Retinal pigment epithelial cell (primary cell): ENCODE measurements at places on chromosomes 2 and 18.

GRCh38 chr2:156852210-156852609, 405.3 kb upstream of the GALNT5 start:
- no peak for DNase-seq

DNA sequence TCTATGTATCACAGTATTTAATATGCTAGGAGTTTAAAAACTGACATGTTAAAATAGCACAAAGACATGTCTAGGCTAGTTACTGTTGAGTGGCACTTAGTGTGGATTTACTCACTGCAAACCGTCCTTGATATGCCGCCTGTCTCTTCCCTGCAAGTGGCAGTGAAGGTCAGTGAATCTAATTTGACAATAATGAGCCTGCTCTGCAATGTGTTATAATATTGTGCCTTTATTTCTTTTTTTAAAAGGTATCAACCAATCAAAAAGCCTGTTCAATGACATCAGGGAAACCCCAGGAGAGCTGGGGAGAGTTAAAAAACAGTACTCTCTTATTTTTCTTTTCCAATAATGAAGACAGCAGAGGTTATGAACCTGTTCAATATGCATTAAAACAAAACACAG, 384.1 kb downstream of the ERBB4 start:
- DNase-seq, result no peak

DNA sequence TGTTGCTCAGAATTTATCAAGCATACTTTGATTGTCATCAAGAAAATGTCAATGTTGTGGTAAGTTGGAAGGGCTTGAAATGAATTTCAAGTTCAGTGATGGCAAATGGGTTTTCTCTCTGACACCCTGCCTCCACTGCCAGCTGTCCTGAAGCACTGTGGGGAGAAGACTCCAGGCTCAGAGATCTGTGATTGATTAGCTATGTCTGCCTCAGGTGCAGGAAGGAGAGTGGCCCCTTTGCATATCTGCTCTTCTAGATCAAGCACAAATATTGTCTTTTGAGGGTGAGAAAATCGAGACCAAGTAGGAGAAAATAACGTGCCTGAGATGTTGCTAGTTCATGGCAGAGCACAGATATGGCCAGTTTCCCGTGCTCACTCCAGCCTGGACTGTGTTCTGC, 178.8 kb upstream of the GLI2 start:
- no peak for DNase-seq

- no peak for DNase-seq
Measured at GRCh38 chr2:158823486-158824237, 28.5 kb downstream of the DAPL1 start.

DNA sequence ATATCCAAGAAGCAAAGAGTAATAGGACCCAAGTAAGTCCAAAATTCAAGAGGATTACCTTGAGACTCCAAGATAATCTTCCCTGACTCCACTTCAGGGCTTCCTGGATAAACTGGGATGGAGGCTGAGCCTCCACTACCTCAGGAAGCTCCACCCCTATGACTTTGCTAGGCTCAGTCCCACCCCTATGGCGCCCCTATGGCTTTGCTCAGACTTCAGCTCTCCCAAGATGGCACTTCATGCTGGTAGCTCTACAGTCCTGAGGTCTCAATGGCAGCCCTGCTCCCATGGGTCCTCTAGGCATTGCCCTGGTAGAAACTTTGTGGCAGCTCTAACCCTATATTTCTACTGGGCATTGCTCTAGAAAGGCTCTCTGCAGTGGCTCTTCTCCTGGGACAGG, 69.9 kb upstream of the CHAC2 start:
- no peak for DNase-seq

DNA sequence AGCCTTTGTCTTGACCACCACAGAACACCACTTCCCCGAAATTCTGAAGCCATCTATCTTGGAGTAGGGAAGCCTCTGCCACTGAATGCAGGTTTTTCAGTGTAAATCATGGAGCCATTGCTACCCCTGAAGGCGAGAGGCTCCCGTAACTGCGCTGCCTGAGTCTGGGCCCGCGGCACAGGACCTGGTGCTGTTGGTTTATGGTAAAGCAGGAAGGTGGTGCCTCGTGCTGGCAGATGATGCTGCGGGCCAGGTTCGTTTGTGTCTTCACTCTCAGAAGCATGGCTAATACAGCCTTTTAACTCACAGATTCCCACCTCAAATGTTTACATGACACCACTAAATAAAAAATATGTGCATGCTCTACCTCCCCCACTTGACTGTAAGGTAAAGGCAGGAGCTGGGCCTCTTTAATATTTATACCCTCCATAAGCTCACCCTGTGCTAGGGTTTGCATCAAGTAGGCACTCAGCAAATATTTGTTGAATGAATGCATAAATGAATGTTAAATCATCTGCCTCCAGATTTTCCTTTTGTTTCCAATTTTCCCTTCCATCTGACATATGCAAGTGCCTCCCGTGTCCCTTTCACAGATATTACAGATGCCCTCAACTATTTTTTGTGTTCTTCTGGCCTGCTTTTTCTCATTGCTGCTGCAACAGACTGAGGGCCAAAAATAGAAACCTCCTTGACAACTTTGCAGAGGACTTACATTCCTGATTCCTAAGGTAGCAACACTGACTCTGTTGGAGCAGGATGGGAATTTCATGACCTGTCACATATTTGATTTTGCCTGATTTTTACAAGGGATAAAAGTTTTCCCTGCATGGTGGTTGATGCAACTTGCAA, 83.5 kb upstream of the CPO start:
- DNase-seq, result no peak

DNA sequence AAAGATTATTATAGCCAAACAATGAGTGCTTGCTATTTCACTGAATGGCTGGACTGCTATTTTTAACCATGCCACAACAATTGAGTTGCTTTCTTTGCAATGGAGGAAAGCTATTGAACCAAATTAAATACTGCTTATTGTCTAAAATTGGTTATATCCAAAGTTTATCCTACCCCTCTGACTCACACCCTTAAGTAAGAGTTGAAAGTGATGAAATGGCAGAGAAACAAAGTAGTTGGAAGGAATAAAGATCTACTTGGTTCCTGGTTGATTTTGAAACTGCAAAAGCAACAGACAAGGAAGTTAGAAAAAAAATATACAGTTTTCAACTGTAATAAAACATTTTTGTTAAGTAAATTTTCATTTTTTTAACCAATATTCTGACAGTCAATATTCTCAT, 47.5 kb downstream of the EML4 start:
- DNase-seq, result no peak

- DNase-seq, result no peak
Measured at GRCh38 chr2:177535000-177535399, 142.4 kb downstream of the AGPS start.

DNA sequence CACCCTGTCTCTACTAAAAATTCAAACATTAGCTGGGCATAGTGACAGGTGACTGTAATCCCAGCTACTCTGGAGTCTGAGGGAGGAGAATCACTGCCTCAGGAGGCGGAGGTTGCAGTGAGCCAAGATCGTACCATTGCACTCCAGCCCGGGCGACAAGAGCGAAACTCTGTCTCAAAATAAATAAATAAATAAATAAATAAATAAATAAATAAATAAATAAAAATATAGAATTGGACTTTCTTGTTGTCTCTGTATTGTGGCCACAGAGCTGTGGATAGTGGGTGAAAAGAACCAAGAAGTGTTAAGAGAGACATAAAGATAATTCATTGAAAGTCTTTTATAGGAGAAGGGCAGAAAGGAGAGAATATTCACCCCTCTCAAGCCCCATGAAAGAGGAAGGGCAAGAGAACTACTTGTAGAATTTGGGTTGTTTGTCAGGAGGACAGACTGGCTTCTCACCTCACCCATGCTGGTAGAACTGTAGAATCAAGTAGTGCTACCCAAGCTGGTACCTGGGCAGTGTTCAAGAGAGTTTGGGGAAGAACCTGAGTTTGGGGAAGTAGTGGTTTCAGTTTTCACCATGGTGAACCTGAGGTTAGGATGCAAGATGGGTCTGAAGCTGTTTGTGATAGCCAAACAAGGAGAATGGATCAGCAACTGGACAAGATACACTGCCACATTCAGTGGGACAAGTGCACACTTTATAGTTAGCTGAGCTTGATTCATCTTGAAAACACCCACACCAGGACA, 256.5 kb downstream of the CD226 start:
- DNase-seq, result no peak

DNA sequence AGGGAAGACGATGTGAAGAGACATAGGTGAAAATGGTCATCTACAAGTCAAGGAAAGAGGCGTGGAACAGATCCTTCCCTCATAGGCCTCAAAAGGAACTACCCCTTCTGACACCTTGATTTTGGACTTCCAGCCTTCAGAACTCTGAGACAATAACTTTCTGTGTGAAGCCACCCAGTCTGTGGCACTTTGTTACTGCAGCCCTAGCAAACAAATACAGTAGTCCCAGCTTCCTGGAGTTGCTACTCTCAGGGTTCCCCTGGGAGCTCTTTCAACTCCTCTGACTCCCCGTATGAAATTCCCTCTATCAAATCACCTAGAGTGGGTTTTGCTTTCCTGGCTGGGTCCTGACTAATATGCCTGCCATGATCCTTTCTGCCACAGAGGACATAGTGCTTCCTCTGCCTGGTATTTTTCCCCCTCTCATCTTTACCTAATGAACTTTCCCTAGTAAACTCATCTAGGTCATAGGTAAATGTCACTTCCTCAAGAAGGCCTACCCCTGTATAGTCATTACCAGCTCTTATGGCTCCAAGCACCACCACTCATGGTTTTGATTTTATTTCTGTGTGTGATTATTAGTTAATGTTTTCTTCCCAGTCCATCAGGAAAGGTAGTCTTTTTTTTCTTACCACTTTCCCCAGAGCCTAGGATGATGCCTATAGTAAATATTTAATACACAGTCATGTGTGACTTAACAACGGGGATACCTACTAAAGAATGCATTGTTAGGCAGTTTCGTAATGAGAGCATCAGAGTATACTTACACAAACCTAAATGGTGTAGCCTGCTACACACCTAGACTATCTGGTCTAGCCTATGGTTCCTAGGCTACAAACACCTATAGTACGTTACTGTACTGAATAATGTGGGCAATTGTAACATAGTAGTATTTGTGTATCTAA, 111.5 kb upstream of the LGALSL start:
- no peak for DNase-seq

- DNase-seq, result no peak
Measured at GRCh38 chr2:215280326-215280725, 31.5 kb upstream of the ATIC start.

DNA sequence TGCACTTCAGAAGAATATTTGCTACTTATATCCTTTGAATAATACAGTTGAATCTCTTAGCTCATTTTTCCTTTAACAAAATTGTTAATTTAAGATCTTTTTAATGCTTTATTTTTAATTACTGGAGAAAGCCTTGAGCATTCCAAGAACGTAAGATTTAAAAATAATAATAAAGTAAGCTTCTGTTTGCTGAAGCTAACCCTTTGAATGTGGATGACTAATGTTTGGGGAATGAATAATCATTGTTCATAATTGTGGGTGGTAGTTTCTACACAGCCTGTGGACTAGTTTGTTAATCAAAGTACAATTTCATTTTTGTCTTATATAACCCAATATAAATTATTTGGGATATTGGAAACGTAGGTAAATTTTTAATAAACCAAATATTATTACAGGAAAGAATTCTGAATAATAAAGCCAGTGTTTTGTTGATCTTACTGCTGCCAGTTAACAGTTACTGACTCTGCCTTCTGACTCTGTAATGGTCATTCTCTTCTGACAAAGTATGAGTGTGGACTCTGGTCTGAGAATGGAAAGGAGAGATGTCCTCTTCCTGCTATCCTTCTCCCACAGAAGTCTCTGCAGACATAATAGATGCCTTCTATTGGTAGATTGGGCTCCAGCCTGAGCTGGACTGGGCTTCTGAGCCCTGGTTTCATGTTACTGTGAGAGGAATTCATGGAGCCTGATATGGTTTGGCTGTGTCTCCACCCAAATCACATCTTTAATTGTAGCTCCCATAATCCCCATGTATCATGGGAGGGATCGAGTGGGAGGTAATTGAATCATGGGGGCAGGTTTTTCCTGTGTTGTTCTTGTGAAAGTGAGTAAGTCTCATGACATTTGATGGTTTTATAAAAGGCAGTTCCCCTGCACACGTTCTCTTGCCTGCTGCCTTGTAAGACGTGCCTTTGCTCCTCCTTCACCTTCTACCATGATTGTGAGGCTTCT, 292.7 kb upstream of the SLC39A10 start:
- DNase-seq, result no peak

- no peak for DNase-seq
Measured at GRCh38 chr2:143901185-143901842, 618.6 kb downstream of the ZEB2 start.

GRCh38 chr2:166627893-166628292, 133.8 kb upstream of the SCN7A start:
- no peak for DNase-seq

GRCh38 chr2:98552499-98553179, 55.7 kb downstream of the COA5 start:
- DNase-seq, result no peak

GRCh38 chr18:38074298-38074876, 508.8 kb upstream of the CELF4 start:
- no peak for DNase-seq

- no peak for DNase-seq
Measured at GRCh38 chr2:135030826-135031225, 16.4 kb downstream of the MAP3K19 start.

DNA sequence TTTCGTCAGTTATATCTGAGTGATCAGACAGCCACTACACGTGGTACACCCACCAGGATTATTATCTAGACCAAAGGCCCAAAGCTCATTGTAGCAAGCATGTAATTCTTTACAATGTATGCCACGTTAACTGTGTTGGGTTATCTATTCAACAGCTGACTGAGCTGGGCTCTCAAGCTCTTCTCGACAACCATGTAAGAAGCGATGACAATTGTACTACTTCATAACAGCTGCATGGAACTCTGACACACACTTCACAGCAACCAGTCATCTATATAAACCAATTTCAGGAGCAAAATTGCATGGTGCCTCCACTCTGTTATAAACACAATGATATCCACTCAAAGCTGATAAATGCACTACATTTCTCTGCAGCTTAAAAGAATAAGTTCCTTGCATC, 701.8 kb downstream of the NR4A2 start:
- DNase-seq, result no peak

DNA sequence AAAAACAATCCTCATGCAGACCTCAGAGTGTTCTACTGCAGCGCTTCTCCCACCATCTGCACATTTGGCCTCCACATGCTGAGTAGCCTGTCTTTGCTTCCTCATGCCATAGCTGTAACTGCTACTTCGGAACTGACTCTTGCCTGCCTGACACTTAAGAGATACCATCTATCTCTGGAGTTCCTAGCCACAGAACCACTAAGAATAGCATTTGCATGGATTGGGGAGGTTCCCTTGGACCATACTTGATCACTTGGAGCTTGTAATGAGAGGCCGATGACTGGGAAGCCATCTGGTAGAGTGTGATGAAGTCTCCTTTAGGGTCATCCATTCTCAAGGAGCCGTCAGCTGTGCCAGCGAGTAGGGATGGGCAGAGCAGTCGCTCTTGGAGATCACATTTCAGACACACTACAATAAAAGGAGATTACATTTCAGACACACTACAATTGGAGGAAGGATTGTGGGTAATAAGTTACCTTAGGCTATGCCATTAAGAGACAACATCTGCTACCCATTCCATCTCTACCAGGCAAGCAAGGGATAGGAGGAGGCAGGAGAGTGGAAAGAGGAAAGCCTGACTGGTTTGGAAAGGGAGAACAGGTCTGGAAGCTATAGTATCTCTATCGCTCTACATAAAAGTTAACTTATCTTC, 21.8 kb downstream of the DOK1 start:
- no peak for DNase-seq

GRCh38 chr18:50469380-50469781, 90.5 kb upstream of the MAPK4 start:
- DNase-seq, result no peak
